ENCODE measurements at places on chromosomes 16 and 17.

DNA sequence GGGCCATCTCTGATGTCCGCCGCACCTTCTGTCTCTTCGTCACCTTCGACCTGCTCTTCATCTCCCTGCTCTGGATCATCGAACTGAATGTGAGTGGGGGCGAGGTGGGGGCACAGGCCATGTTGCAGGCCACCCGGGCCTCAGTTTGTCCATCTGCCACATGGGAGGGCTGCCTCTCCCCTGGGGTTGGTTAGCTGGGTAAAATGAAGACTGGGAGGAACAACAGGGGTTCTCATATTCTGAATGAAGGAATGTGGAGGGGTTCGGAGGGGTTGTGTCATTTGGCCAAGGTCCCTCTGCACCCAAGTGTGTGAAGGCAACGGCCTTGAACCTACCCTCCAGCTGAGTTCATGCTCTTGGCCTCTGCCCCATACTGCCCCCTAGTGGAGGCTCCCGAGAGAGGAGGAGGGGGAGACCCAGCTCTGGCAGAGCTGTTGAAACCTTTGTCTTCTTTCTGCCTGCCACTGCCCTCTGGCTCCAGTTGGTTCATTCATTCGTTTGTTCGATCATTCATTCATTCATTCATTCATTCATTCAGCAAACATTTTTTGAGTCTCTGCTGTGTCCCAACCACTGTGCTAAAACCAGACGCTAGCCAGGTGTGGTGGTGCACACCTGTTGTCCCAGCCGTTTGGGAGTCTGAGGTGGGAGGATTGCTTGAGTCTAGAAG is 11.4 kb upstream of the TCAP start:
- DNase-seq: no peak

GRCh38 chr17:66570447-66571195 is 264.3 kb upstream of the CACNG5 start:
- DNase-seq: peak; percentile 30

DNA sequence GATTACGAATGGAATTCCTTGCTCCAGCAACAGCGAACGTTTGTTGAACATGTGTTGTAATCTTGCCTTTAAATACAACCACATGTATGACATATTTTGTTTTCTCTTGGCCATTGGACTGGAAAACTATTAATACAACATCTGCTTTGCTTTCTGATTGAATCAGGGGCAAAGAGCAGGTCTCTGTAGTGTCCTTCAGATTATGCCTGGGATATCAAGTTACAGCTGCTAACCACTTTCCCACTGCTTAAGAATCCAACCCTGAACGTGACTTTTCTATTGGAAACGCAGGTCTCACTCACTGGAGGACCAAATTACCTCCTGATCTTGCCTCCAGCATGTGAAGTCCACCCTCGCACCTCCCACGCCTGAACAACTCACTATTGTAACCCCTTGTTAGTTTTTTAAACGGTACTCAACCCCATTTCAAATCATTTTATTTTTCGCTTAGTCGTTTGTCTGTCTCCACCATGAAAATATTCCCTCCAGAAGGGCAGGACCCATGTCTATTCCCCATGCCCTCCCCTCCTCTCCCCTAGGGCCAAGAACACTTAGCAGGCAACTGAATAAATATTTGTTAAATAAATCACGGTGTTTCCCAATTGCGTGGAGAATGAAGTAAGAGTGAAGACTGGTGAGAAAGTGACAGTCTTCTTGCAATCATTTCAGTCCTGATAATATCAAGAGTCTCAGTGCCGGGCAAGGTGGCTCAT is 57.4 kb upstream of the MRTFB start:
- DNase-seq: peak; percentile 91

DNA sequence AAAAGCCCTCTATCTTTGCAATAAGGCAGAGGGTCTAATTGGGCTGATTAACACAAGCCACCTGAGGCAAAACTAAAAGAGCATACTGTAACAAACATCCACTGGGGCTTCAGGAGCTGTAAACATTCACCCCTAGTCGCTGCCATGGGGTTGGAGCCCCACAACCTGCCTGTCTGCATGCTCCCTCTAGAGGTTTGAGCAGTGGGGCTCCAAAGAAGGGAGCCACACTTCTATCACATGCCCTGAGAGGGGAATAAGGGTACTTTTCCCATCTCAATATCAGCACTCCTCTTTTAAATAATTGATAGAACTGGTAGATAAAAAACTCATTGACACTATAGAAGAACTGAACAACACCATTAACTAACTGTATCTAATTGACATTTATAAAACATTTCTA is 130.1 kb upstream of the COX10 start:
- no peak for DNase-seq

GRCh38 chr17:30947796-30948195 is 23.0 kb upstream of the RNF135 start:
- no peak for DNase-seq

- no peak for DNase-seq
These were observed 187.3 kb downstream of the CDH13 start for GRCh38 chr16:82814059-82814458.

DNA sequence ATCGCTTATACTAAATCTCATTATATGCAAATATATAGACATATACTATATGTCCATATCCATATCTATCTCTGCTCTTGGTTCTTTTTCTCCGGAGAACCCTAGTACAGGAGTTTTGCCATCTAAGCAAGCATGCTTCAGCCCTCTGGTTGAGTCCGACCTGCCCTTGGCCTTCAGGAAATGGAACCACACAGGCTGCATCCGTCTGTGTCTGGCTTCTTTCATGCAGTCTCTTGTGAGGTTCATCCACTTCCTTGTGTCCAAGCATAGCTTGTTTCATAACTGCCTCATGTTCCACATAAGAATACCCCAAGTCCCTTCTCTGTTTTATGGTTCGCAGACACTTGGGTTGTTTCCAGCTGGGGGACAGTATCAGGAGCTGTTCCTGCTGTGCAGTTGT is 16.8 kb downstream of the SNX20 start:
- no peak for DNase-seq

All from NCI-H2171 treated with DMSO at 0.1 percent for 48 hours (cell line).